Esophagus squamous epithelium (tissue), 5 donors: ENCODE measurements at places on chromosomes 5 and 9.

GRCh38 chr5:102241809-102242421, 54.2 kb downstream of the SLCO4C1 start:
- DNase-seq, result no peak

DNA sequence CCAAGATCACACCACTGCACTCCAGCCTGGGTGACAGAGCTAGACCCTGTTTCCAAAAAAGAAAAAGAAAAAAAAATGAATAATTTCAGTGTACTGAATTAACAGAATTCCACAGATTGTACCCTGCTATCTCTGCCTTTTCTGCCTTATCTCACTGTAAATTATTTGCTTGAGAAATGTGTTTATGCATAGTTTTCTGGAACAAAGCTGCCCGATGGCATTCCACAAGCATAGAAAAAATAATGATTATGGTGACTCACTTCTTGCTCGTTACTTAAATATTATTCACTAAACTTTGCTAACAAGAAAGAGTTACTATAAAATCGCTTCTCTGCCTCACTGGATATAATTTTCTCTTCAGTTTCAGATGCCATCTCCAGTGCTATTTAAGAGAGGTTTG, 88.7 kb upstream of the FAM169A start:
- DNase-seq, result no peak

DNA sequence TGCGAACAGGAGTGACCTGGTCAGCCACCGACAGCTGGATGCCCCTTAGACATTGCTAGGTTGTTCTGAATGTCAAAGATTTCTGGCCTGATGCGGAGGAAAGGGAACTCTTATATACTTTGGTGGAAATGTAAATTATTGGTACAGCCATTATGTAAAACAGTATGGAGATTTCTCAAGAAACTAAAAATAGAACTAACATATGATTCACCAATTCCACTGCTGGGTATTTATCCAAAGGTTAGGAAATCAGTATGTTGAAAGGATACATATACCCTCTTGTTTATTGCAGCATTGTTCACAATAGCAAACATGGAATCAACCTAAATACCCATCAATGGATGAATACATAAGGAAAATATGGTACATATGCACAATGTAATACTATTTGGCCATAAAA, 31.8 kb downstream of the DMRT3 start:
- no peak for DNase-seq

DNA sequence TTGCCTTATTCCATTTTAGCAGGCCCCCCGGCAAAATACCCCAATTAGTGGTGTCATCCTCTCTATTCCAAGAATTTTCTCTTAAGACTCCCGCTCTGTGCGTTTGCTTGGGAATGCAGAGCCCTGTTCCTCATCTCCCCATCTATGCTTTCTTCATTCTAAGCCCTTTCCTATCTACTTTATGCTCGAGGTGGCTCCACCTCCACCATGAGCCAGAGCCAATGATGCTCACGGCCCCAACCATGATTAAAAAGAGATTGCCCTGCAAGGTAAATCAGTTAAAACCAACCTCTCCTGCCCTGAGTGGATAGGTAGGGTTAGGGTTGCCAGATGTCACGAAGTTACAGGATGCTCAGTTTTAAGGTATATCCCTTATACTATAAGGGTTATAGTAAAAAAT, 677 bp upstream of the TXNDC15 start:
- DNase-seq, result no peak

DNA sequence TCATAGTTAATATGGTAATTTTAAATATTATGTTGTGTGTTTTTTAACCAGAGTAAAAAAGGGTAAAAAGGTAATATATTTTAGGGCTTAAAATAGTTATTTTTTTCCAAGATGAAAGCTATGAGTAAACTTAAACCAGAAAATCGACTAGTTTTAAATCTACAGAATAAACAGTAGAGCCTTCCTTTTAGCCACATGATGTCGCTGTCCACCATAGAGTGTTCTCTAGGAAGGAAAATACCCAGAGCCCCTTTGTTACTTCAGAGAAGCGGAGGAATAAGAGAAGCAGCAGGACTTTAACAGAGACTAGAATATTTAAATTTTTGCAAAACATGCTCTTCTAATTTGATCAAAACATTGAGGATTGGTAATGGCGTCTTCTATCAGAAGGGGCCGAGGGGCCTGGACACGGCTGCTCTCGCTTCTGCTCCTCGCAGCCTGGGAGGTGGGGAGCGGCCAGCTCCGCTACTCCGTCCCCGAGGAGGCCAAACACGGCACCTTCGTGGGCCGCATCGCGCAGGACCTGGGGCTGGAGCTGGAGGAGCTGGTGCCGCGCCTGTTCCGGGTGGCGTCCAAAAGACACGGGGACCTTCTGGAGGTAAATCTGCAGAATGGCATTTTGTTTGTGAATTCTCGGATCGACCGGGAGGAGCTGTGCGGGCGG, at the start of gene PCDHA2:
PCDHA2 (plus strand) TSS at position 258 of the 664 bp plus-strand sequence.
- DNase-seq, result no peak

DNA sequence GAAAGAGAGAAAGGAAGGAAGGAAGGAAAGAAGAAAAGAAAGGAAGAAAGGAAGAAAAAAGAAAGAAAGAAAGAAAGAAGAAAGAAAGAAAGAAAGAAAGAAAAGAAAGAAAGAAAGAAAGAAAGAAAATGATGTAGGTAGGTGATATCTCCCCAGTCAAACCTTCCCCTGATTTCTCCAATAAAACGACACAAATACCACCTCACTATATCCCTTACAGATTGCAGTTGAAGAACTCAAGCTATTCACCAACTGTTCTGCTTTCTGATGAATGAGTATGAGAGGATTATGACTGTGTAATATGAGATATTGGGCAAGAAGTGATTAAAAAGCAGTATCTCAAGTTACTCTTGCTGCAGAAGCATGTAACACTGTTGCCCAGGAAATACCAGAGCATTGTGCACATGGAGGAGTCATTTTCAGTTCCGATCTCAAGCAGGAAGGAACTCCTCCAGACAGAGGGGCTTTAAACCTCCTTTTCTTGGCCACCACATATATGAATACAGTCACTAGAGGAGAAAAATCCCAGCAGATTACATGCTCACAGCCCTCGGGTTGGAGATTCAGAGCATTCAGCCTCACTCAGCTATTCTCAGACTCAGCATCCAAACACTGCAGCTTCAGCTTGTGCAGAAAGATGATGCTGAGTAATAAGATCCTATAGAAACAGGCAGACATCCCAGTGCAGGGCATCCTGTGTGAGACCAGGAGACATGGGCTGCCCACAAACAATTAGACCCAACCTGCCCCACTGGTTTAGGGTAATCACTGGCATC, 61.4 kb downstream of the UGCG start:
- DNase-seq, result no peak

DNA sequence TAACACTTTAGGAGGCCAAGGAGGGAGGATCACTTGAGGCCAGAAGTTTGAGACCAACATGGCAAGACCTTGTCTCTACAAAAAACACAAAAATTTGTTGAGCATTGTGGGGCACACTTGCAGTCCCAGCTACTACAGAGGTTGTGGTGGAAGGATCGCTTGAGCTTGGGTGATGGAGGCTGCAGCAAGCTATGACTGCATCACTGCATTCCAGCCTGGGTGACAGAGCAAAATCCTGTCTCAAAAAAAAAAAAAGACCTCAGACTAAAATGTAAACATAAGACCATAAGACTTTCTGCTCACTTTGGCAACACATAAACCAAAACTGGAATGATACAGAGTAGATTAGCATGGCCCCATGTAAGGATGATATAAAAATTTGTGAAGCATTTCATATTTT, 24.6 kb upstream of the NANS start:
- DNase-seq, result no peak

DNA sequence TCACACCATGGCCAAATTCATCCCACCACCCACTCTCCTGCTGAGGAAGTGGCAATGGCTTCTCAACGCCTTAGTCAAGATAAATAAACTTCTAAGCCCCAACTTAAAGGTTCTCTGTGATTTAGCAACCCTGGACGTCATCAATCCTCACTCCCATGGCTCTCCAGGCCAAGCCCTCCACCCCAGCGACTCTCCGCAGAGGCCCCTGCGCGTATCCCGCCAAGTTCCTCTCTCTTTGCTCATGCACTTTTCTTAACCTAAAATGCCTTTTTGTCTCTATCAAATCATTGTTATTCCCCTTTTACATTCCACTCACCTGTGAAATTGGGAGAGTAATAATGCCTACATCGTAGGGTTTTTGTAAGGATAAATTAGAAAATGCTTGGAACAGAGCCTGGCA, 88.6 kb downstream of the NRG2 start:
- DNase-seq, result no peak

DNA sequence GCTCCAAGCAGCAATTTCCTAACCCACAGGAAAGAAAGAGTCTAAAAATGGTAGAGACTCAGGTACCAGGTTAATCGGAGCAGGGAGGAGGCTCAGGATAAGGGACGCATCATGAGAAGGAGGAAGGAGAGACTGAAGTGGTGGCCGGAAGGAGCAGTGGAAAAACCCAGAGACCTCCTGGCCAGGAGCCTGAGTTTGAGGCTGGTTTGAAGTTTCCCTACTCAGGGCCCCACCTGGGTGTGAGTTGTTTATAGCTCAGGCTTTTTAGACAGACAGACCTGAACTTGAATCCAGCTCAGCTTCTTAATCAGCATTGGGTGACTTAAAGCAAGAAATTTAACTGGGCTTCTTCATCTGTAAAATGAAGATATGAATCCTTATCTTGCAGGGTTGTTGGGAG, 11.9 kb upstream of the AQP7 start:
- DNase-seq, result no peak

DNA sequence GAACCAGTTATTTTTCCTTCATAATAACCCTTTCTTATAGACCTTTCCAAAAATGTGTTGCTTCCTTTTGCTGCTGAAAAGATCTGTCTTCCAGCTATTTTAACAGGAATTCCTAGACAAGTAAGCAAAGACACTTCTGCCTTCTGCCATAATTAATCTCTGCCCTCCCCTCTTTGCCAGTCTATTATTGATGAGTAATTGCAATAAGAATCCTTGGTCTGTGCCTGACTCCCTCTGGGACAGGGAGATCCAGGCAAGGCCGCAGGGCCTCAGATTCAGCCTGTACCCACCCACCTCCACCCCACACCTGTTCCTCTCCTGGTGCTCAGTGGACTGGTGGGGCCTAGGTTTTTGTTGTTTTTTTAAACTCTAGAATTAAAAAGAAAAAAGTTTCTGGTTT, 8.3 kb downstream of the FOXD1 start:
- no peak for DNase-seq

GRCh38 chr9:22079873-22080341, 70.8 kb upstream of the CDKN2B start:
- no peak for DNase-seq

DNA sequence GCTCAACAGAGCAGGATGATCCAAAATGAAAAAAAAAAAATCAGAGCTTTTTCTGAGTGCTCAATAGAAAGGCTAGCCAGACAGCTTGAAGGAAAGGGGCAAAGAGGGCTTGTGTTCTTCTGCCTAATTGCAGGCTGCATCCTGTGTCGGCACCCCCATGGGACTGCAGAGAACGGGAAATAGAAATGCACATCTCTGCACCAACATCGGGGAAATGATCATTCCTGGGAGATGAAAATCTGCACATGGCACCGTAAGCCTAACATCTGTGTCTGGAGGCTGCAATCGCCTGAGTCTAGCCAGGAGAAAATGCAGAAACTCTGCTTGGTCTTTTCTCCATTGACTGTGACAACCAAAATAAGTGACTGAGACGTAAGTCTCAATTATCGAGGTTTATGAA, 243.9 kb downstream of the ICE1 start:
- no peak for DNase-seq

GRCh38 chr9:25935188-25935587, 256.9 kb upstream of the TUSC1 start:
- DNase-seq, result no peak

- DNase-seq, result no peak
Measured at GRCh38 chr5:91315701-91316100, 67.4 kb downstream of the ARRDC3 start.

DNA sequence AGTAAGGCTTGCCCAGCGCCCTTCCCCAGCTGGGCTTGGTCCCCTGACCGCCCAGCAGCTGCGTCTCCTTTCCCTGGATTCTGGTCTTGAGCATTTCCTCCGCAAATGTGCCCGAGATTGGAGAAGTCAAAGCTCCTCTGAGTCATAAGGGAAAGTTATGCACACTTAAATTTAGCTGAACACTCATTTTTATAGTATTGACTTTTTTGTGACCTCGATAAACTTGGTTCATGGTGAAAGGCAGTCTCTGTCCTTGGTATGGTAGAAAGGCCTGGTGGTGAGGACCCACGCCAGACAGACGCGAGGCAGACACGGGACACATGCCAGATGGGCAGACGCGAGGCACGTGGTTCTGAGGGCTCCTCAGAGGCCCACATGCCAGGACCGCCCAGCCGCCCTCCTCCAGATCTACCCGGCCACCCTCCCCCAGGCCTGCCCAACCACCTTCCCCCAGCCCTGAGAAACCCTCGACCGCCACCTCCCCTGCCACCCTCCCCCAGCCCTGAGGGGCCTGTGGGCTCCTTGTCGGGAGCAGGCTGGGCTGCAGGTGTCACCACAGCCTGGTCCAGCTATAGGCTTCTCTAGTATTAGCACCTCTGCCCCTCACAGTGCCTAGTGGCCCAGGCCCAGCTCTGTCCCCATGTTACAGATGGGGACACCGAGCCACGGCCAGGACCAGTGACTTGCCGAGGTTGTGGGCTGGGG, 60.9 kb upstream of the CACNA1B start:
- DNase-seq, result no peak

GRCh38 chr9:126183266-126183665, 143.4 kb upstream of the MVB12B start:
- no peak for DNase-seq

- no peak for DNase-seq
Measured at GRCh38 chr9:80649001-80649420, 1040.3 kb downstream of the TLE1 start.

GRCh38 chr9:36161187-36161586, 8.0 kb upstream of the CCIN start:
- no peak for DNase-seq

DNA sequence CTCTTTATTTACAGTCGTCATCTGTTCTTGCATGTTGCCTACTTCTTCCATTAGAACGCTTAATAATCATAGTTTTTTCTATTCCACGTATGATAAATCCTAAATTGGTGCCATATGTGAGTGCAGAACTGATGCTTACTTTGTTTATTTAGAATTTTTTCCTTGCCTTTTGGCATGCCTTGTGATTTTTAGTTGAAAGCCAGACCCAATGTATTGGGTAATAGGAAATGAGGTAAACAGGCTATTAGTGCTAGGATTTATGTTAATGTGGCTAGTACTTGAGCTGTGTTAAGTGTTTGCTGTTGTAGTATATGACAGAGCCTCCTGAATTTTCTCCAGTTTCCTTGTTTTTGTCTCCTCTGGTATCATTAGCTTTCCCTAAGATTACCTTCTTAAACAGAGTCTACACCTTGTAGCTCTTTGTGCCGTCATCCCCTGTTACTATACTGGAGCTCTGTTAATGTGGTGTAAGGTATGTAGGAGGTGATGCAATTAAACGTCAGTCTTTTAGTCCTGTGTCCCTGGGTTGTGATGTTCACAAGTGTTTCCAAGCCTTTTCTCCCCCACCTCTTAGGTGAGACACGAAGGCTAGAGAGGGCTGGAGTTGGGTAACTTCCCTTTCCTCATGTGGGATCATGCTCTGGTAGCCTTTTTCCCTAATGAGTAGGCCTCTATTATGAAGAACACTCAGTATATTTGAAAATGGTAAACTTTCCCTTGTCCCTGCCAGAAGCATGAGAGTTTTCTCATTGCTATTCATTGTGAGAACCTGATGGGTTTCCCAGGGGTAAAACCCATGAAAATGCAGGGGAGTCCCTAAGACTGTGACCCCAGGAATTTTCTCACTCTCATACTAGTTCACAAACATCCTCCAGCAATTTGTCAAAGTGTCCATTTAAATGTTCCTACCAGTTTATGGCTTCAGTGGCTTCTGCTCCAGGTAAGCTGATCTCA, 21.2 kb downstream of the SPATA31D3 start:
- DNase-seq, result no peak
